ENCODE measurements at places on chromosomes 13 and 19.
A peak's percentile ranks its signal among the peaks of the same experiment; 100 is the strongest.

DNA sequence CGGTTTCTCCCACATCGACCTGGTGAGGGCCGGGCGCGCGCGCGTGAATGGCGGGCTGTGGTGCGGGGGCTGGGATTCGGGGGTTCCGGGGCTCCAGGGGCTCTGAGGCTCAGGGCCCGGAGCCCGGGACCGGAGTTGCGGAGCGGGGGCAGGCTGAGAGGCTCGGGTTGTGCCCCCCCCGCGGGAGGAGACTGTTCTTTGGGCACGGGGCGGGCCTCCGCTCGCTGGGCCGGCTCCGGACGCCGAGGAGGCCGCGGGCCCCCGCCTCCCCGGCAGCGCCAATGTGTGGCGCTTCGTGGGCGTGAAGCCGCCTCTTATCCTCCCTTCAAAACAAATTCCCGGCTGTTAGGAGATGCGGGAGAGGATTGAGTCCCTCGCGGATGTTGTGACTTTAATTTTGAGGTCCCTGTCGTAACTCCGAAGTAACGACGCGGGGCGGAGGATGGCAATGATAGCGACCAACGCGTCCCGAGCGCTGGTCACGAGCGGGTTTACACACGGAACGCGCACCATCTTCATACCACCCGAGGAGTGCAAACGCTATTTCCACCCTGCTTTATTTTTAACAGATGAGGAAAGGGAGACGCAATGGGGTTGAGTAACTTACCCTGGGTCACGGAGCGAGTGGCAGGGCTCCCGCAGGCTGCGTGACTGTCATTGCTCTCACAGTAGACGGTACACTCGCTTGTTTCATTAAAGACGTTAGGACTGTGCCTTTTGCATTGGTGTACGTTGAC, 536 bp downstream of the UBA2 start:
- peak overlapping the region; percentile 76 for H3K27ac ChIP-seq
- peaks cover 3% of the 10 kb centered on the region for H3K36me3 ChIP-seq
- peak overlapping the region; percentile 88 for H3K4me3 ChIP-seq
- no peaks in the 10 kb centered on the region for H3K27me3 ChIP-seq
- no peak for DNase-seq
- peaks cover 29% of the 10 kb centered on the region for H3K4me1 ChIP-seq

DNA sequence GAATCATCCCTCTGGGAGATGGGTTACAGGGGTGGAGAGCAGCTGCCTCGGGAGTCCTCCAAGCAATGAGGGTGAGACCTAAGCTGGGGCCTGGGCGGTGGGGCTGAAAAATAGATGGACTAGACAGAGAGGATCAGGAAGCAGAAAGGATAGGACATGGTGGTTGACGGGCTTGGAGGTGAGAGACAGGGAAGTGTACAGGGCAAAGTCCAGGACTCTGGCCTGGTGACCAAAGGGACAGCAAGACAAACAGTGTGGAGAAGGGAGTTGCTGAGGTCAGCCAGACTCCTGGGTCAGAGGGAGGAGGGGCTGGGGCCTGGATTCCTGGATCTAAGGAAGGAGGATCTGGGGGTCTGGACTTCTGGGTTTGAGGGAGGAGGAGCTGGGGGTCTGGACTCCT, 5.5 kb downstream of the PHLDB3 start:
- H3K4me3 ChIP-seq = no peak overlapping the region
- peaks cover 10% of the 10 kb centered on the region for H3K4me1 ChIP-seq
- H3K27me3 ChIP-seq = no peaks in the 10 kb centered on the region
- H3K27ac ChIP-seq = no peak overlapping the region

DNA sequence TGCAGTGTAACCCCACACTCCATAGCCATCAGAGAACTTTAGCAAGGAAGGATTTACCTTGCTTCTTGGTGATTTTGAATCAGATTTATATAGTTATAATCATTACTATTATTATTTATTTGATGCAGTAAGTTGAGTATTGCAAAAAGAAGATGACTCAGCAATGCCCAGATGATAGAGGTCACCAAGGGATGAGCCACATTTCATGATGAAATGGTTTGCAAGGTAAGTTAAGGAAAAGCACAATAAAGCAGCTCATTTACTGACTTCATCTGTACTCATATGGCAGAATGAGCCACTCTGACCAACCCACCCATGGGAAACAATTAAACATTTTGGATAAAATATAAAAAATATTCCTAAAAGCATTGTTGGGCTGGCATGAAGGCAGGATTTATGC, 59.1 kb downstream of the AKAP11 start:
- no peak overlapping the region for H3K27ac ChIP-seq
- no peak for DNase-seq
- no peaks in the 10 kb centered on the region for H3K27me3 ChIP-seq
- no peak overlapping the region for H3K4me3 ChIP-seq

DNA sequence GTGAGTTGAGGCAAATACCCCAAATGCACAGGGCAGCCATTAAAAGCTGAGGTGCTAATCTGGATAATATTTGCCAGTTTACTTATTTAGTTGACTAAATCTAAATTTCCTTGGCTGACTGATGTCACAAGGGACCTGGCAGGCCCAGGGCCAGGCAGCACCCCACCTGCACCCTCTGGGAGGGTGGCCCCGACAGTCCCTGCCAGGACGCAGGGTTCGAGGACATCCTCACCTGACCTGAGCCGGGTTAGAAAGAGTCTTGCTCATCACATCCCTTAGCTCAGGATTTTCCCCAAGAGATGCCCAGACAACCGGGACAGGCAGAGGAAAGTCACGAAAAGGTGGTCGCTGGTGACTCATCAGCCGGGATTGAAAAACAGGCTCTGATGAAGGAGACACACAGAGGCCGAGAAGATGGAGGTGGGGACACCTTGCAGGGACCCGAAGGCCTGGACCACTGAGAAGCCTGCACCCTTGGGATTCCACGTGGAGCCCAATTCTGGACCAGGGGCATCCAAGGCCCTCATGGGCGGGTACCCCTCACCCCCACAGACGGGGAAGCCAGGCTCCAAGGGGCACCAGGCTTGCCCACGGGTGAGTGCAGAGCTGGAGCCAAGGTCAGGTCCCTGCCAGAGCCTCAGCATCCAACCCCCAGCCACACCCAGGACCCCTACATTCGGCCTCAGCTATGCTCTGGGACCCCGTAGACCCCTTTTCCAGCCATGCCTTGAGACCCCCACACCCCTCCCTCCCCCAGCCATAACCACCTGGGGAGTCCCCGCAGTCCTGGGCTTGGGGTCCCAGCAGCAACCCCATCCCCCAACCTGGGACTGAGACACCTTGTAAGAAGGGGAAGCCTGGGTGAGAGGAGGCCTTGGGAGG, 103.2 kb downstream of the SOX1 start:
- no peak overlapping the region for H3K27ac ChIP-seq
- DNase-seq = no peak
- no peaks in the 10 kb centered on the region for H3K4me1 ChIP-seq

GRCh38 chr19:33535226-33535625, 13.6 kb upstream of the PEPD start:
- no peaks in the 10 kb centered on the region for H3K27me3 ChIP-seq
- no peak overlapping the region for H3K4me3 ChIP-seq
- no peak overlapping the region for H3K27ac ChIP-seq

GRCh38 chr19:9940778-9941177, 4.5 kb upstream of the OLFM2 start:
- no peak overlapping the region for H3K4me3 ChIP-seq
- no peak for DNase-seq
- H3K27me3 ChIP-seq = peaks cover 12% of the 10 kb centered on the region
- H3K4me1 ChIP-seq = peaks cover 5% of the 10 kb centered on the region
- H3K27ac ChIP-seq = no peak overlapping the region

GRCh38 chr13:26977541-26977940, 194.1 kb downstream of the USP12 start:
- no peaks in the 10 kb centered on the region for H3K4me1 ChIP-seq
- H3K27ac ChIP-seq = no peak overlapping the region
- no peak overlapping the region for H3K4me3 ChIP-seq
- DNase-seq = no peak
- H3K36me3 ChIP-seq = no peaks in the 10 kb centered on the region

DNA sequence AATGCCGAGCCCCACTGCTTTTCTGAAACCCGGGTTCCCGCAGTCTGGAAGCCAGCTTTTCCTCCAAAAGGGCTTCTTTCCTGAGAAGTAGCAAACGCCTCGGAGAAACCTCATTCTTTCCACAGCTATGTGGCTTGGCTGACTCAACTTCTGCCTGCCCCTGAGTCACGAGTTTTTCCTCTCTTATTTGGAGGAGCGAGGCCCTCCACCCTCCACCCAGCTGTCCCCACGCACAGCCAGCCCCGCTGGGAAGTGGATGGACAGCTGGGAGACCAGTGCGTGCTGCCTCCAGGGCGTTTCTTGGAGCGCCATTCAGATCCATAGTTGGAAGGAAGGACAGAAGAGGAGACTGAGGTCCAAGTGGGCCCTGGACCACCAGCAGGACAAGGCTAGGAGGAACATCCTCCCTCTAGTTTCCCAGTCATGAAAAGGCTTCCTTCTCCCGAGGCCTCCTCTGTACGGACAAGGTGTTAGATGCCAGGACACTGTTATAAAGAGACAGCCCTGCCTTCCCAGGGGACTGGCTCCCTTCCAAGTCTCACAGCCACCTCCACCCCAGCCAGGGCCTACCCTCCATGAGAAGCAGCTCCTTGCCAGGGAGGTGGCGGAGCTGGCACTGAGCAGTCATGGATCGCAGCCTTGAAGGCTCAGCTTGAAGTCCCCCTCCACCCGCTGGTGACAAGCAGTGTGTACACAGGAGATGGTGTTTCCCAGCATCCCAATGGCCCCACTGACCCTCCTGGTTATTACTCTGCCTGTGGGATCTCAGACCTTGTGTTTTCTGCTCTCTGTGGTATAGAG, 2.5 kb upstream of the PLEKHF1 start:
- H3K4me3 ChIP-seq = no peak overlapping the region
- H3K36me3 ChIP-seq = no peaks in the 10 kb centered on the region
- DNase-seq = no peak

DNA sequence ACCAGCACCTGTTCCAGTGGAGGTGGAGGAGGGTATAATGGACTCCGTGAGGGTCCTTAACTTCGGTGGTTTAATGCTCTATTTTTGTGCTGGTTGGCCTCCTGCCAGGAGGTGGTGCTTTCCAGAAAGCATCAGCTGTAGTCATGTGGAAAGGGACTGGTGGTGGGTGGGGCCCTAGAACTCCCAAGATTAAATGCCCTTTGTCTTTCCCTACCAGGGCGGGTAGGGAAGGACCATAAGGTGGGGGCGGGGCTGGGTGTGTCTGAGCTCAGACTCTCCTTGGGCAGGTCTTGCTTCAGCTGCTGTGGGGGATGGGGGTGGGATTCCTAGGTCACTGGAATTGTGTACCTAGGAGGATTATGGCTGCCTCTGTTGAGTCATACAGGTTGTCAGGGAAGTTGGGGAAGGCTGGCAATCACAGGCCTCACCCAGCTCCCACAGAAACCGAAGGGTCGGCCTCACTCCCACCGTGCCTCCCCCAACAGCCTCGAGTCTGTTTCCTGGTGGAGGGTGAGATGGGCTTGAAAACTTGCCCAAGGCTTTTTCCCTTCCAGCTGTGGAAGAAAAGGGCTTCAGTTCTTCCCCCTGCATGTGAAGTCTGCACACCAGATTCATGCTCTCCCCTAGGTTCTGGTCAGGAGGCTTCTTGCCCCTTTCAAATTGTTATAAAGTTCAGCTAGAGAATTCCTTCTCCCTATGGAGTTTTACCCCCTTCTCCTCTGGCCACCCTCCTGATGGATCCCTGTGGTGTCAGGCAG, 60.3 kb upstream of the CLDN10 start:
- H3K4me3 ChIP-seq = no peak overlapping the region
- H3K27ac ChIP-seq = no peak overlapping the region

DNA sequence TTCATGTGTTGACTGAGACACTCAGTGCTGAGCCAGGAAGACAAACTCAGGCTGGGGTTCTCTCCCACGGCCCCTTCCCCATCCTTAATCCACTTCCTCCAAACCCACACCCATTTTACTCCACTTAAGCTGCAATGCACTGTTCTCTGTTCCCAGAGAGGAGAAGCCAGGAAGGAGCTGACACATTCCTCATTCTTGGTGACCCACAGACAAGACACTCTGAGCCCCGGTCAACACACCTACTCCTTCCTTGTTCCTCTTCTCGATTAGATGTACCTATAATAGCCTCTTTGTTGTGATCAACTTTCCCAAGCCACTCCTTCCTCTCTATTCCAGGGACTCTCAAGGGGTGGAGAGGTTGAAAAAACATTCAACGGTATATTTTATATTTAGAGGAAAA, 47.1 kb downstream of the INSR start:
- H3K27ac ChIP-seq = no peak overlapping the region
- no peaks in the 10 kb centered on the region for H3K36me3 ChIP-seq
- no peaks in the 10 kb centered on the region for H3K4me1 ChIP-seq
- DNase-seq = no peak

DNA sequence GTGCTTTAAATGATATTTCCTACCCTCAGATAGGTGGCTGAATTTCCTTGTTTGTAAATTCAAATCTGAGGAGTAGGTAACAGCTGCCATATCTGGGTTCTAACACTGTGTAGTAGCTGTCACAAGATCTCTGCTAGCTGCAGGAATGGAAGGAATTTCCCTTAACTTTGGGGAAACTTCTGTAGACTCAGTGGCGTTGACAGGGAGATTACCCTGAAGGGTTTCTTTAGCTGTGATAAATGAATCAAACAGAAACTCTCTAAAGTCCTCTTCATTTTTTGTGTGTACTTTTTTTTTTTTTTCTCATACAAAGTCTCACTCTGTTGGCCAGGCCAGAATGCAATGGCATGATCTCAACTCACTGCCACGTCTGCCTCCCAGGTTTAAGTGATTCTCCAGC, 5.3 kb upstream of the EPSTI1 start:
- peaks cover 5% of the 10 kb centered on the region for H3K4me1 ChIP-seq
- no peaks in the 10 kb centered on the region for H3K27me3 ChIP-seq
- no peaks in the 10 kb centered on the region for H3K36me3 ChIP-seq
- no peak overlapping the region for H3K4me3 ChIP-seq

- no peak for DNase-seq
- H3K36me3 ChIP-seq = no peaks in the 10 kb centered on the region
- H3K27ac ChIP-seq = no peak overlapping the region
- H3K27me3 ChIP-seq = no peaks in the 10 kb centered on the region
- no peak overlapping the region for H3K4me3 ChIP-seq
Measured at GRCh38 chr19:42032431-42032830, 37.6 kb downstream of the GRIK5 start.

DNA sequence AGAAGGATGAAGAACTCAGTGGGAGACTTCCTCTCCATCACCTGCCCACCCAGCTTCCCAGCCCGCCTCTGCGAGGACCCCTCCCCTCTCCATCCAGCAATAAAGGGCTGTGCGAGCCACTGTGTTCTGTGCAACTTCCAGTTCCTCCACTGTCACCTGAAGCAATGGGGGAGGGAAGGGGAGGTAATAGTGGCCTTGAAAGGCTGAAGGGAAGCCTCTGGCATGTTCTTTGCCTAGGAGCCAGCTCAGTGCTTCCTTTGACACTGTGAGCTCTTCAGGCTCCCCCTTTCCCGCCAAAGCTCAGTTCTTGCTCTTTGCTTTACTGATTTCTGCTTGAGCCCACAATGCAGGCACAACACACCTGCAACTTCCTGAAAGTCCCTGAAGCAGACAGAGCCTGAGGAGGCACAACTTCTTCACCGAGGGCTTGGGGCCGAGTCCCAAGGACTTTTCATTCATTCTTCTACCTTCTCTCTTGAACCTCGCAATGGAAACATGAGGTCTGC, 73.2 kb upstream of the DOCK9 start:
- peaks cover 96% of the 10 kb centered on the region for H3K4me1 ChIP-seq
- no peaks in the 10 kb centered on the region for H3K27me3 ChIP-seq
- H3K4me3 ChIP-seq = peak overlapping the region; percentile 30
- no peaks in the 10 kb centered on the region for H3K36me3 ChIP-seq

GRCh38 chr13:39417131-39417530, 185.9 kb downstream of the LHFPL6 start:
- no peaks in the 10 kb centered on the region for H3K36me3 ChIP-seq
- no peaks in the 10 kb centered on the region for H3K27me3 ChIP-seq
- H3K27ac ChIP-seq = no peak overlapping the region
- no peaks in the 10 kb centered on the region for H3K4me1 ChIP-seq
- DNase-seq = no peak

- DNase-seq = peak; percentile 2
- no peaks in the 10 kb centered on the region for H3K27me3 ChIP-seq
- H3K4me1 ChIP-seq = no peaks in the 10 kb centered on the region
- no peak overlapping the region for H3K27ac ChIP-seq
- H3K36me3 ChIP-seq = peaks cover 28% of the 10 kb centered on the region
Measured at GRCh38 chr13:39016787-39017186, 21.1 kb downstream of the PROSER1 start.

Data from CD8-positive, alpha-beta memory T cell (primary cell).